Anterior cingulate cortex (tissue), 58 donors: ENCODE measurements at places on chromosomes 6 and 20.

DNA sequence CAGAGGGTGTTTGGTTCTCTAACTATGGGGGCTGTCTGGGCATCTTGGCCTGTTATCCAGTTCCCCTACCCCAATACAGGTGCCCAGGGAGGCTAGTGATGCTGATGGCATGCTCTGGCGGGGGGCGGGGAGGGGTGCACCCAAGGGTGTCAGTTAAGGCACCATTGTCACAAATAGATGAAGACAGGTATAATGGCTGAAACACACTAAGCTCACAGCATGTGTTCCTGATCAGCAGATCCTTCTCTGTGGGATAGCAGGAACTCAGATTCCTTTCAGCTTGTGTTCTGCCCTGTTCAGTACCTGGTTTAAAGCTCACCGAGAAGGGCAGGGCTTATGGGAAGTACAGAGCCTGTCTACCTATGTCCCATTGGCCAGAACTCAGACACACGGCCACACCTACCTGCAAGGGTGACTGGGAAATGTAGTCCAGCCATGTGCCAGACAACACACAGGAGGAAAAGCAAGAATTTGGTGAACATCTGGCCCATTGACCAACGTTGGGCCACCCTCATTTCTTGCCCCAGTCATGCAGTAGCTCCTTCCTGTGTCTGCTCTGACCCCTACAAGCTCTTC lies 3.4 kb upstream of the RSPO4 start:
- no peak for DNase-seq

GRCh38 chr6:129685662-129686031 lies 24.3 kb downstream of the ARHGAP18 start:
- DNase-seq = no peak

- no peak for DNase-seq
Measured at GRCh38 chr20:35238735-35239134, 12.2 kb downstream of the MMP24 start.

GRCh38 chr20:4838526-4838925 lies 116.8 kb downstream of the PRND start:
- no peak for DNase-seq

- no peak for DNase-seq
Measured at GRCh38 chr6:107118976-107119375, 3.7 kb upstream of the BEND3 start.

GRCh38 chr20:25484224-25484846 lies 76.9 kb downstream of the GINS1 start:
- no peak for DNase-seq

GRCh38 chr6:146550911-146551310 lies 7.3 kb downstream of the RAB32 start:
- DNase-seq = no peak

- DNase-seq = no peak
Measured at GRCh38 chr20:63125838-63126601, 89.9 kb downstream of the YTHDF1 start.

- DNase-seq = no peak
Measured at GRCh38 chr6:24969343-24969860, 33.6 kb upstream of the RIPOR2 start.

DNA sequence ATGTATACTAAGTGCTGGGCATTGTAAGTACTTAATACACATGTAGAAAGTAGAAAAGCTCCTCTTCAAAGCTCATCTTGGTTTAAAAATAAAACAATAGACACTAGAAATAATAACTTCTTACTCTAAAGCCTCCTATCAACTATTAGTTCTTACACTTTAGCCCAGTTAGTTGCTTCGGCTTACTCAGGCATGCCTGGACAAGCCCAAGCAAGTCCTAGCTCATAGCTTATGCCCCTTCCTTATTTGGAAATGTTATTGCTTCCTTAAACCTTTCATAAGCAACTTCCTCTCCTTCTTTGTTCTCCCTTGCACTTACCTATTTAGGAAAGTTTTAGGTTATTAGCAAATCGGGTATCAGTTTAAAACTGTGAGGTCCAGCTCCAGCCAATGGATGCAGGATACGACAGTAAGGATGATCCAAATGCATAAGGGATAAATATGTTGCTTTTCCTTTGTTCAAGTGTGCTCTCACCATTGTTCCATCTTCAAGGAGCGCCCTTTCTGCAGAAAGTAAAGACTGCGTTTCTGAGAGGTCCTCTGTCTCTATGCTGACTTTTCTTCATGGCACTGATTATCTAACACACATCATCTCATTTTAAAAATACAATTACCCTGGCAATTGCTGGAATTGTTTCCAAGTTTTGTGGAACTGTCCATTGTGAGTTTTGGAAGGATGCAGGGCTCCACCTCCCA lies 12.3 kb downstream of the TMEM30A start:
- DNase-seq = no peak

DNA sequence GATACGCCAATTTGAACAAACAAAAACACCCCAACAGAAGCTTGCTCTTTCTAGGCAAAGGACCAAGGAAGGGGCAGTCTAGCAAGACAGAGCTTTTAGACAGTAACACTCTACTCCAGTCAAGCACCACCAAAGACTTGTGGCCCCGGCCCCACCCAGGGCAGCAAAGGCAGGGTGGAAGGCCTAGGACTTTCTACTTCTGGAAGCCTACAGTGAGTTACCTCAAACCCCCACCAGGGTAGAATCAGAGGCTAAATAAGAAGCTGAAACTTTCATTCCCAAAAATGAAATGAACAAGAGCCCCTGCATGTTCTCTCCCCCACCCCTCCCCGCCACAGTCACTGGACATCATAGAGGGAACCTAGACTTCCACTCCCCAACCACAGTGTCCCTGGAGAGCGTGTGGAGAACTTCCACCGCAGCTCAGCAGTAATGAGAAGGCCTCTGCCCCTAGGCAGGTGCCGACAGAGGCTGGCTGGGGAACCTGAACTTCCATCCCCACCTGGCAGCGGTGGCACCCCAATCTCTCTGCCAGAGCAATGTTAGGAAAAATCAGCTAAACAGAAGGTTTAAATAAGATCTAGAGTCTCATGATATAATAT lies 40.0 kb downstream of the KATNA1 start:
- DNase-seq = no peak

DNA sequence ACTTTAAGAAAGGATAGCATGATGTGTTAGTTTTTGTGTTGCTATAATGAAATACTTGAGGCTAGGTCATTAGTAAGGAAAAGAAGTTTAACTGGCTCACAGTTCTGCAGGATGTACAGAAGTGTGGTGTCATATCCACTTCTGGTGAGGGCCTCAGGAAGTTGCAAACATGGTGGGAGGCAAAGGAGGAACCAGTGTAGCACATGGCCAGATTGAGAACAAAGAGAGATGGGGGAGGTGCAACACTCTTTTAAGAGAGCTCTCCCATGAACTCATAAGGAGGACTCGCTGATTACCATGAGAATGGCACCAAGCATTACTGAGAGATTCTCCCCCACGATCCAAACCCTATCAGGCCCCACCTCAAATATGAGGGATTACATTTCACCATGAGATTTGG lies 265.4 kb downstream of the RIMS1 start:
- no peak for DNase-seq

DNA sequence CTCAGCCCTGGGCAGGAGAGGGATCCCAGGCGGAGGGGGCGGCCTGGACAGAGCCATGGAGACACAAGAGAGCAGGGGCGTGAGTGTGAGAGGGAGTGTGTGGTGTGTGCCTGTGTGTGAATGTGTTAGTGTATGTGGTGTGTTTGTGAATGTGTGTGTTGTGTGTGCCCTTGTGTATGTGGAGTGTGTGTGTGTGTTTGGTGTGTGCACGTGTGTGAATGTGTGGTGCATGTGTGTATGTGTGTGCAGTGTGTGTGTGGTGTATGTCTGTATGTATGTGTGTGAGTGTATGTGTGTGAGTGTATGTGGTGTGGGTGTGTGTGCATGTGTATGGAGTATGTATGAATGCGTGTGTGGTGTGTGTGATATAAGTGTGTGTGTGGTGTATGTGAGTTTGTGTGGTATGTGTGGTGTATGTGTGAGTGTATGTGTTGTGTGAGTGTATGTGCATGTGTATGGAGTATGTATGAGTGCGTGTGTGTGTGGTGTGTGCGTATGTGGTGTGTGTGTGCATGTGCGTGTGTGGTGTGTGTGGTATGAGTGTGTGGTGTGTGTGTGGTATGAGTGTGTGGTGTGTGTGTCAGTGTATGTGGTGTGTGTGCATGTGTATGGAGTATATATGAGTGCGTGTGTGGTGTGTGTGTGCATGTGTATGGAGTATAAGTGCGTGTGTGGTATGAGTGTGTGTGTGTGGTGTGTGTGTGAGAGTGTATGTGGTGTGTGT lies 175.2 kb upstream of the AFDN start:
- DNase-seq = no peak

DNA sequence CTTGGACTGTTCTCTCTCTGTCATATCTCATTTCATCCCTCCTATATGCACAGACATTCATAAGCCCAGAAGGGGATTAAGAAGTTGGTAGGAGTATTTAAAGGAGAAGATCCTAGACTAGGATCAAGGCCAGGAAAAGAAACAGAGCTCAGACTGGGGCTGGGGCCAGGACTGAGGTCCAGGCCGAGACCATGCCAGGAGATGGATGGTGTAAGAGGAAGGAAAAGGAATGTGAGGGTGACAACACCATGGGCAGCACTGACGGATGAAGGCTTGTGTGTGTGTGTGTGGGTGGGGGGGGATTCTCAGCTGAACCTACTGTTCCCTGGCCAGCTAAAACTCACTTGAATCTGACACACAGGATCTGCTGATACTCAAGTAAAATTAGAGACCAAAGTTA lies 182.1 kb downstream of the KIF6 start:
- no peak for DNase-seq

- no peak for DNase-seq
Measured at GRCh38 chr6:24865161-24865560, 66.4 kb upstream of the ARMH2 start.
